Stimulated activated CD8-positive, alpha-beta memory T cell treated with anti-CD3 and anti-CD28 coated beads, Interleukin-4, amount 100 ng/mL, for 1 hour (primary cell): ENCODE measurements at places on chromosomes 16 and 17.

- no peak for DNase-seq
These were observed 15.2 kb downstream of the ZFHX3 start for GRCh38 chr16:73032541-73033270.

- no peak for DNase-seq
These were observed 12.8 kb upstream of the SLC38A8 start for GRCh38 chr16:84055366-84055765.

GRCh38 chr17:31397256-31397939 lies 5.9 kb downstream of the RAB11FIP4 start:
- DNase-seq: no peak

GRCh38 chr16:75114946-75115825 lies 1.4 kb downstream of the LDHD start:
- no peak for DNase-seq

- no peak for DNase-seq
These were observed 411.7 kb downstream of the UTP18 start for GRCh38 chr17:51672065-51672464.

DNA sequence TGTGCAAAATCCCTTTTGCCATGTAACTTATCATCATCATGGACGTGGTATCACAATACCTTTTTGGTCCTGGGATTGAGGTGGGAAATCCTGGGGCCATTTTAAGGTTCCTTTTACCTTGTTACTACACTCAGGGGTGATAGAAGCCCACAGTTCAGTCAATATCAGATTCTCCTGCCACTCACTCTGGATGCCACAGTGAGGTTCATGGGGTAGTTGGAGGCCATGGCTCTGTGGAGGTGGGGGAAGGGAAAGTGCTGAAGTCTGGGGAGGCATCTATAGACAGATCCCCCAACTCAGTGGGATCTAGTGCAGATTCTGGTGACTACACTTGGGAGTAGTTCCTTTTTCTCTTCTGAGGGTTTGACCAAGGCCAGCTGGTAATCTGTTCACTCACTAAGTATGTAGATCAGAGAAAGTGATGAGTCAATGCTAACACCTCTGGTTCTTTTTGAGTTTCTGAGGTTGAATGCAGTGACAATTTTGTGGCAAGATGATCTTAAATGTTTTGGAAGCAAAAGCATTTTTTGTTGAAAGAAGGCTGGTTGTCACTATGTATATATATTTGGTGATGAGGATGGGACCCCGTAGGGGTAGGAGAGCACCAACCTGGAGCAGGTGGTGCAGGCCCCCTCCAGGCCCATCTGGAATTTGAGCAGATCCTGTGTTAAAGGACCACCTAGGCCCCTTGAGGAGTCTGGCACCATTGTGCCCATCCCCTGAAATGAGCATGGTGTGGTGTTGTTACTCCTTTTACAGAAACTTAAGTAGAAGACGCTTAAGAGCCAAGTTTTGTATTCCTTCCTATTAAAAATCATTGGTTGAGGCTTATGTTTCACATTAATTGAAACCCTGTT lies 18.8 kb upstream of the IRF8 start:
- DNase-seq: no peak
